ENCODE measurements at places on chromosomes 1 and 21. TPM values are rescaled to one million over a fixed set of nuclear protein-coding genes. Genes with fewer than 3 reads are reported as not detected.
A peak's percentile ranks its signal among the peaks of the same experiment; 100 is the strongest.

DNA sequence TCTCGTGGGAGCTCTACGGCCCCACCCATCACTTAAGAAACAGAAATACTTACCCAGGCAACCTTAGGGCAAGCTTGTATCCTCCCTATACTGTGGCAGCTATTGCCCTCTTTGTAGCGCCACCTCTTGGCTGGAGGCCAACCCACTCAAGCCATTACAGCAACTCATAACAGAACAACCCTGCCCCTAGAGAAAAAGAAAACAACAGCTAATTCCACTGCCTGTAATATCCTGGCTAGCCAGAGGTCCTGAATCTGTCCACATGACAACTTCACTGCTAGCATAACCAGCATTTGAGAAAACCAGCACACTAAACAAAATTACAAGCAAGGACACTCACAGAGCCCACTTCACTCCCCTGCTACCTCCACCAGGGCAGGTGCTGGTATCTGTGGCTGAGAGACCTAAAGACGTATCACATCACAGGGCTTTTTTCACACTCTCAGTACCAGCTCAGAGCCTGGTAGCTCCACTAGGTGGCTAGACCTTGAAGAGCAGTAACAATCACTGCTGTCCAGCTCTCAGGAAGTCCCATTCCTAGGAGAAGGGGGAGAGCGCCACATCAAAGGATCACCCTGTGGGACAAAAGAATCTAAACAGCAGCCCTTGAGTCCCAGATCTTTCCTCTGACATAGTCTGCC is 14.5 kb upstream of the MX1 start:
- no peak for DNase-seq

- DNase-seq: no peak
Measured at GRCh38 chr1:180594723-180595122, 36.0 kb downstream of the OVAAL start.

DNA sequence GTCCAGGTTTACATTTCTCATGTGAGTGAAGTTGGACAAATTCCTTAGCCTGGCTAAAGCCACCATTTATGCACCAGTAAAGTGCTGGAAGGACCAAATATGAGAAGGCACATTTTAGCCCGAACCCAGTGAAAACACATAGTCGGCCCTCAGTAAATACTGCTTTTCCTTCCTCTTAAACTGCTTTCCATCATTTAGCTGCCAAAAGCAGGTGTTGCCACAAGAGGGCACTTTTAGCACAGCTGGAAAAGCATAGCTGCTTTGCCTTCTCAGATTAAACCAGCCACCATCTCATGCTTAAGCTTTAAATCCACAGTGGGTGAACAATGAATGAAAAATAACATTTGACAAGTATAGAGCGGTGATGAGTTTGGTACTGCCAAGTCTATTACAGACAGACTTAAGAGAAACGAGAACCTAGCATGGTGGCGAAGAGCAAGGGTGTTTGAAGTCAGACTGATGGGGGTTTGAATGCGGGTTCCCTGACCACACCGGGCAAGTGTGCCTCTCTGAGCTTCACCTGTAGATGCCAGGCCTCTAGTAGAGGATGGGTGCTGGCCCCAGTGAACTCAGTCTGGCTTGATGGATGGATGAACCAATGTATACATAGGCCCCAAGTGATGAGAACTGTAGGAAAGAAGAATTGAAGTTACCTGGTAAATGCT is 57.8 kb downstream of the SLC35D1 start:
- DNase-seq: peak; percentile 62

DNA sequence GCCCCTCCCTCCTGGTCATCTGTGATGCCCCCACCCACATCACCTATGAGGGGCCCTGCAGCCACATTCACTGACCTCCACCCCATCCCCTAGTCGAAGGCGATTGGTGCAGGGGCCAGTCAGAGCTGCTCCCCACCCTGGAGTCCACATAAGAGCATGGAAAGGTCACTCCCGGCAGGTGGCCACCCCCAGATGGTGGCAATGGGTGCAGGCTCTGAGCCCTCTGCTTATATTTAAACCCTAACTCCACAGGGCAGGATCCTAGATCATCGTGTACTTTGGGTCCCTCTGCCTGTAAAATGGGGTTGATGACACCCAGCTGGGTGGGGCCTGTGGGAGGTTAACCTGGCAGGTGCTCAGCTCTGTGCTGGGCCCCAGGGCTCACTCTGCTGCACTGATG is 186.8 kb upstream of the C1orf174 start:
- DNase-seq: no peak

DNA sequence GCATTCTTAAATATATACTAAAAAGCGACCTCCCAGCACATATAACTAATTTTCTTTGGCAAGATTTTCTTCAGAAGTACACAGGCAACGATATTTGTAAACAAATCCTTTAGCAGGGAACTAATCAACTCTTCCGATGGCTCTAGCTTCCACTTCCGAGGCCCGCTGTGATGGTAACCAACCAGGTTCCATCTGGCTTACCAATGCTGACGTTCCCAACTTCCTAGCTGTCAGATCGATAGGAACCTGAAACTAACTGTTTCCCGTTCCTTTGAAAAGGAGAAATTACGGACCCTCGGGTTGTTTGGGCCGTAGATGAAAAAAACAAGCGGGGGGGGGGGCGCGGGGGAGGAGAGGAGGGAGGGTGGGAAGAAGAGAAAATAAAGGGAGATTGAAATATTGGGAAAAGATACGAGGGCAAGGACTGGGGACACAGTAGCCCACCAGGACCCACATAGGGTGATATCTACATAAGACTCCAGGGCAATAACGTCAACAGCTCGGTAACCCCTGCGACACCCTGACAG is 513 bp downstream of the GTF2B start:
- DNase-seq: peak; percentile 41

The NUDT4B gene
- 0.46 TPM for total RNA-seq

DNA sequence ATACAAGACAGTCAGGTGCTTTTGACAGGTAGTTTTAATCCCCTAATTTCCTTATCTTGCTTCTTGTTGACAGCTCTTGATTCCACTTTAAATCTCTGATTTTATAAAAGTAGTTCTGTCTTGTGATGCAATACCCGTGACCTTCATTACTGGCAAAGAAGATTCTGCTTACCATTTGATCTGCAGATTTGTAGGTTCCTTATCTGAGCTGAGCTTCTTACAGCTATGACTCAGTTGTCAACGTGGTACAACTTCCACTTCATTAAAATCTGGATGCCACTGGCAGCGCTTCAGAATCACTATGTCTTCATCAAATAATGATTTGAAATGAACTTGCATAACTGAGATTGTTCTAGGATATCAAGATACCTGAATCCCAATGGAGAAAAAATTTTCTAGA is 543.6 kb upstream of the B3GALT2 start:
- DNase-seq: no peak

The HCN3 gene
- total RNA-seq: 8.7 TPM

The TNNI3K gene
- total RNA-seq: 1.3 TPM

DNA sequence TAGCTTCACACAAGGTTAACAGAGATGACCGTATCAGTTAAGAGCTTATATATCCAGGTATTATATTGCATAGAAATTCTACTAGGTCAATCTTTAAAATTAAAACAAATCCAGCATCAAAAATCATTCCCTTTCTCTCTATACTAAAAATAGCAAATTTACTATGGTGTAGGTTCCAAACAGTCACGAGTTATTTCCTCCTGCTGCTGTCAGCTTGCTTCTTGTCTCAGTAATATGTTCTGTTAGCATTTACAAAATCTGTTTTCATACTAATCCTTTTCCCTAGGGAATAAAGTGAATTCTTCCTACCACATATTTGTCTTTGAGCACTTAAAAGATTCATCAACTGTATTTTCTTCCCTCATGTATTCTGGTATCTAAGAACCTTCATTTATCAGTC is 2.5 kb downstream of the WDR26 start:
- no peak for DNase-seq

DNA sequence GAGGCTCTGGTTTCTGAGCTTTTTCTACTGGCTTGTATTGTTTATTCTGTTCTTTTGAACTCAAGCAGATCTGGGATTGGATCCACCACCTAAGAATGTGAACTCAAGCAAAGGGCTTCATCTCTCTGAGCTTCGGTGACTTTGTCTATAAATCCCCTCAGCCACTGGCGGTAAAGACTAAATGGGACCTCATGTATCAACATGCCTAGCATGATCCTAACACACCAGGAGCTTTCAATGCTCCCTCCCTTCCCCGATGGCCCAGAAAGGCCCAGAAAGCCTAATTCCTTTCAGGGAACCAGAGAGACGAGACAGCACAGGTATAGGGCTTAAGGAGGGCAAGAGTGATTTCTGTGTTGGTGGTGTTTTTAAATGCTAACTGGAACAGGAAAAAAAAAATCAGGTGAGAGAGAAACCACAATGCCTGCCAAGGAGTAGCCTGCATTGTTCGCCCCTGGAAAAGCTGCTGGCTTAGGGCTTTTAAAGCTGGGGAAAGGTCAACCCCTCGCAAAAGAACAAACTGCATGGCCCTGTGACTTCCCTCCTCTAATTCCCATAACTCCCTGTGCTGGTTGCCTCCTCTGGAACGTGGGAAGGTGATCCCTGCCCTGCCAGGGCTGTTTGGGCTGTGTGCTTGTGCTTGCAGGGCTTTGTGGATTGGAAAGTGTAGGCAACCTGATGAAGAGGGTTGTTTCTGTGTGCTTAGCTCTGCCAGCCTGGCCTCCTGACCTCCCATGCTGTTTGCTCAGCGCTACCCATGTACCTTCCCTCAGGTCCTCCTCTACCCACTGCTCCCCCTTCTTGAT is 147.0 kb downstream of the PLPP3 start:
- no peak for DNase-seq

DNA sequence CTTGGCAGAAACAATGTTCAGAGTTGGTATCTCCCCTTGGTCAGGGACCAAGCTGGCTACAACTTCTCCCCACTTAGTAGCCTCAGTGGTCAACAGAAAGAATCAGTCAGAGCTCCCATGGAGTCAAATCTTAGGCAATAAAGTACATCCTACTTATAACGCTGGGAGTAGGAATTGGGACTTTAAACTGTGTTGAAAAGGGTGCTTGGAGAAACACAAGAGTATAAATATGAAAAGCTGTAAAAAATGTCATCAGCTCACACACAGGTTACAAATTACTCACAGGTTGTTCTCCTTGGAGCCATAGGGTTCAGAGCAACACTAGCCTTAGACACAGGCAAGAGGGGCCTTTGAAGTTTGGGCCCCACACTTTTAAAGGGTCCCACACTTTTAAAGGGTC is 67.4 kb downstream of the WLS start:
- DNase-seq: no peak

- DNase-seq: no peak
Measured at GRCh38 chr1:210332233-210332632, 3.5 kb downstream of the HHAT start.

DNA sequence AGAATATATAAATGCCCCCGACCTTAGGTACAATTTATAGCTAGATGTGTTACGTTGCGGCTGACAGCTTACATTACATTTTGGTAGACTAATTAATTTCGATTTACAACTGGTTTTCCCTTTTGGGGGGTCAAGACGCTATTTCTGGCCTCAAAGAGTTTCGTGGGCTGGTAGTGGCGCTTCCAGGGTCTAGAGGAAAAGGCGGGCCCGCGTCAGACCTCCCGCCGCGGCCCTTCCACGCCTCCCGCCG is 391 bp downstream of the IFT25 start:
- DNase-seq: no peak

The HES2 gene
- total RNA-seq: 0.09 TPM

DNA sequence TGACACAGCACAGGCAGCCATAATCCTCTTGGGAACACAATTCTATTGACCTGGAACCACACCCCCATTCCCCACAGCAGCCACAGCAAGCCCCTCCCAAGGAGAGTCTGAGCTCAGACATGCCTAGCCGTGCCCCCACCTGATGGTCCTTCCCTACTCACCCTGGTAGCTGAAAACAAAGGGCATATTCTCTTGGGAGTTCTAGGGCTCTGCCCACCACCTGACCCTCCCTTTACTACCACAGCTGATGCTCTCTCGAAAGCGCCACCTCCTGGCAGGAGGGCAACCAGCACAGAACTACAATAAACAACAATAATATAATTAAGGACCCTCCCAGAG is 184.8 kb upstream of the COA6 start:
- no peak for DNase-seq
